ENCODE measurements at places on chromosomes 5 and 9.

- no peak for DNase-seq
Measured at GRCh38 chr9:99113414-99114048, 8.6 kb downstream of the TGFBR1 start.

DNA sequence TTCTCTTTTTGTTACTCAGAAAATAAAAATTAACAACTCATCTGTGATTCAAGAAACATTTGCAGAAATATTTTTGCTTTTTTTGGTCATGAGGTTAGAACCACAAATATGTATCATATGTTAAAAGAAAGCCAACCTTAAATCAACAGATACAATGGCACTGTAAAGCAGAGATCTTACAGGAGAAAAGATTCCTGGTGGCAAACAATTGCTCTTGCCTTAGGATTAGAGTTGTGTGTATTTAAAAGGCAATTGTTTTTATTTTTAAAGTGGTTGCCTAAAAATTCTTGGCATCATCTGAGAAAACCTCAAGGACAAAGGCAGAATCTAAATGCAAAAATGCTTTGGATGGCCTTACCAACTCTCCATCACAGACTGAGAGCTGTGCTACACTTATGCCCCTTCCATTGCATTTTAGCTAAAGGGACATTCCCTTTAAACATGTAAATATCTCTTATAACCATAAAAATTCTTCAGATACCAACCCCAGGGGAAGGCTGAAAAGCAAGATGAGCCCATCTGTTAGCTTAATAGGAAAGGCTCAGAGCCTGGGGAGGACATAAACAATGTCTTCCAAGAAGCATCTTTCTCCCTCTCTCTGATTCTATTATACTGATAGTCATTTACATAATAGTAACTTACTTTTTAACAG is 100.4 kb downstream of the FAM114A2 start:
- no peak for DNase-seq

DNA sequence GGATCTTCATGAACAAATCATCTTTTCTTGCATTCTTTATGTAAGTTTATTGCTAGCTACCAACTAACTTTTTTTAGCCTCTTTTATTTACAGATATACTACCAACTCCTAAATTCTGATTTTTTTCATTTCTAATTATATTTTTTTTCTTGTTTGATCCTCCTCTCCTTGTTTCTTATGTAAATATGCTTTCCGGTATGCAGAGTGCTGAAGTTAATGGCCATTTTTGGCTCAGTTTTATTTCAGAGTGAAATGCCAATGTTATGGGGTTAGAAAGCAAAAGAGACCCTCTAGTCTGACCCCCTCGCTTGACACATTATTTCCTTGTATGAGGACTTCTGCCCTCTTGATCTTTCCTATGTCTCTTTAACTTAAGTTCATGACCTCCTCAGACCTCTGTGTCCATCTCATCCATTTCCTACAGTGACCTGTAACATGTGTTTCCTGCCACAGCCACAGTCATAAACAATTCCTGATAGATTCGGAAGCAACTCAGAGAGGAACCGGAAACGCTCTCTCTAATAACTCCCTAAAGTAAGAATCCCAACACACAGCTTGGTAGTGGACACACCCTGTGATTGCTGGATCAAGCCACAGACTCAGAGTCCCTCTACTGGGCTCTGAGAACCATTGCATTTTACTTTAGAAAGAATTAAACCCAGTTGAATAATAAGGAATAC is 42.9 kb upstream of the AFAP1L1 start:
- no peak for DNase-seq

DNA sequence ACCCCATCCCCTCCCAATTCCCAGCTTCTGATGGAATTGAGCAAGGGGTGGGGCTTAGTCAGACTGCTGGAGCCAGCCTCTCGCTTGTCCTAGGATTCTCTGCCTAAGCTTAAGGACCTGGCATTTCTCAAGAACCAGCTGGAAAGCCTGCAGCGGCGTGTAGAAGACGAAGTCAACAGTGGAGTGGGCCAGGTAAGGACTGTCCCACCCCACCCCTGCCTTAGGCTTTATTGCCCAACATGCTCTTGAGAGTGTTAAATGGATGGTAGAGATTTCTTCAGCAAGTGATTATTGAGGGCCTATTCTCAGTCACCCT is 1.1 kb downstream of the SLC35A4 start:
- no peak for DNase-seq

DNA sequence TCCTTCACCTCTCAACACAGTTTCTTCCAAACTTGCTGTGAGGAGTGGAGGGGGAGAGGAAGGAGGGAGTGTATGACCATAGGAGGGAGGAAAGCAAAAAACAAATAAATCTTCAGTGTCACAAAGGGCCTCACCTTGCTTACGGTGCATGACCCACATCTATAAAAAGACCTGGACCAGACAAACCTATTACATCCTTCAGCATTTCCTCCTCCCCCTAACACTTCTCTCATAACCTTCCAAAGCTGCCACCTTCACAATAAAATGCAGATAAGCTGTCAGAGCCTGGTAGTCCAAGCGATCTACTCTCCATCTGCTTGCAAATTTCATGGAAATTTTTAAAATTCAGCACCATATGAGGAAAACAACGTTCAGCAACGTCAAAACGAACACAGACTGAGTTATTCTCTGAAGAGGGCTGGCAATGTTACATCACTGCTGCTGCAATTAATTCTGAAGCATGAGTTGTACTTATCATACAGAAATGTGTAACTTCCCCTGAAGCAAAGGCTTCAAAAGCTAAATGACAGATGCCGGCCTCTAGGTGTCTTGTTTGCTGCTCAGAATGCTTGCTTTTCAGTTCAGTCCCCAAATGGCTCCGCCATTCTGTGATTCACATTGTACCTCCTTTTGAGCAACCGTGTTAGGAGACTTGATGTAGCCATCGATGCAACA is 62.9 kb downstream of the EFNA5 start:
- DNase-seq = no peak

- no peak for DNase-seq
Measured at GRCh38 chr5:65263321-65263720, 218.4 kb downstream of the ADAMTS6 start.

DNA sequence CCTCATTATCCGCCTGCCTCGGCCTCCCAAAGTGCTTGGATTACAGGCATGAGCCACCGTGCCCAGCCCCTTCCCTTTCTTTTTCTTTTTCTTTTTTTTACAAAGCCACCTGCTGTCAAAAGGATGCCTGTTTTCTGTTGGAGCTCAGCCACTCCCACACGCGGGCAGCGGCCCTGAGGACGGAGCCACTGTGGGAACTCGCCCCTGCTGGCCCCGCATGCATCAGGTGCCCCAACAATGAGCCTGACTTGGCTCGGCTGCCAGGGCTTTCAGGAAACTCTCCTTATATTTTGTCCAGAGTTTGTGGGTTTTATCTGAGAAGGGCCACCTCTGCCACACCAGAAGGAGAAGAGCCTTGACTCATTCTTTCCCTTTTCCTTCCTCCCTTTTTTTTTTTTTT is 37.1 kb upstream of the LRRC14B start:
- no peak for DNase-seq
